Activated effector memory CD4-positive, alpha-beta T cell treated with Interleukin-2 at 50 U/mL for 16 hours (primary cell): ENCODE measurements at places on chromosomes 11 and 22.

DNA sequence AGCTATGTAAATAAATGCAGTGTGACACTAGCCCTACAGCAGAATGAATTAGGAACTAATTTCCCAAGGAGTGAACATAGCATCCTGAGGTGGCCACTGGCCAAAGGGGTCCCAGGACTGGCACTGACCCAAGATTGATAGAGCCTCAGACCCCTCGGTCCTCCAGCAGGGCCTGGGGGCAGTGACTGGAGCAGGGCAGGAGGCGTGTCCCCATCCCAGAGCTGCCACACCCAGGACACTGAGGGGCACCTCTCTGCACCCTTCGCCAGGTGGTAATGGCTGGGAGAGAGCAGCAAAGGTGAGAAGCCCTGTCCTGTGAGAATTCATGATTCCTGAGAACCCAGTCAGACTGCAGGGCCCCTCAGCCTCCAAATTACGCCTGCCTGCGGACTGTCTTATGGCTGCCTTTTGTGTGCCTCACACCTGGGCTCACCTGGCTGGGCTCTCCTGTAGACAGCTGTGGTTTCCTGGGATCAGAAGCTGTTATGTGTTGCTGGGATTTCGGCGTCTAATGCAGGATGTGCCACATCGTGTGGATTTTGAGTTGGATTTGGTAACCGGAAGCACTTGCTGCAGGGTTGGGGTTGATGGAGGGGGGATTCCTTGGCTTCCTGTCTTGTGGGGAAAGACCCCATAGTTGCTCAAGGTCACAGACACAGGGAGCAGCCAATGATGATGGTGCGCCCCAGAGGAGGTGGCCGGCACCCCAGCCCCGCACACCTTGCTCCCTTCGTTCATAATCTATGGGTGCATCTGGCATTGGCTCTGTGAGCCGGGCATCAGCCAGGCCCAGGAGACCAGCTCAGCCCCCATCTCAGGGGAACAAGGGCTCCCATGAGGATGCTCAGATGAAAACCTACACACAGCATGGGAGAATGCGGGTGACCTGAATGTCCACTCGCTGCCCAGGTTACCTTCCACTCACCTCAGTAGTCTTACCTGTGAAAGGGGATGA, 582.9 kb downstream of the BRD1 start:
- no peak for DNase-seq

DNA sequence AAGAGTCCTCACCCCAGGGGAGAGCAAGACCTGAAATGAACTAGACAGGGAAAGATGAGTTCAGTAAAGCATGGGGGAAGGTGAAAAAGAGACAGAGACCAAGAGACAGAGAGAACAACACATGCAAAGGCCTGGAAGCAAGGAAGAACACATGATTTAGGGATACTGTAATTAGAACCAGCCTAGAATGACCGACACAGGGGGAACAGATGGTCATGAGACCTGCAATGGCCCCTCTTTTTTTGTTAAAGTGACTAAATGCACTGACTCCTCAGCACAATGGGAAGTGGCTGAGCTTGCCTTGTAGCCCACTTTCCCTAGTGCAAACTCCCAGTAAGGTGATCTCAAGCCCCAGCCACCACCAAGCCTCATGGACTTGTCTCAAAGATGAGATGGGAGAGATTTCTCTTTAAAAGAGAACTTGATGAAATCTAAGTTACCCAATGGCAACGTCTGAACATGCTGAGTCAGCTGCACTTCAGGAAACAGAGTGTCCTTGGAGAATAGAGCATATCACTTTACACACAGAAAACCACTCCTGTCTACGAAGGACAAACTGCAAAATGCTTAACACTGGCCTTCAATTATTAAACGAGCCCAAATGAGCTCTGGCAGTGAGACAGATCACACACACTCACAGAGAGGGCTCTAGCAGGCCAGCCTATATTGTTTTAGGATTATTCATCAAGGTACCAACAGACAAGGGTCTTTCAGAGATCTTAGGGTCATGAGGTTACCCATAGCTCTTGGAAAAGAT, 91.0 kb downstream of the SERGEF start:
- DNase-seq = no peak

DNA sequence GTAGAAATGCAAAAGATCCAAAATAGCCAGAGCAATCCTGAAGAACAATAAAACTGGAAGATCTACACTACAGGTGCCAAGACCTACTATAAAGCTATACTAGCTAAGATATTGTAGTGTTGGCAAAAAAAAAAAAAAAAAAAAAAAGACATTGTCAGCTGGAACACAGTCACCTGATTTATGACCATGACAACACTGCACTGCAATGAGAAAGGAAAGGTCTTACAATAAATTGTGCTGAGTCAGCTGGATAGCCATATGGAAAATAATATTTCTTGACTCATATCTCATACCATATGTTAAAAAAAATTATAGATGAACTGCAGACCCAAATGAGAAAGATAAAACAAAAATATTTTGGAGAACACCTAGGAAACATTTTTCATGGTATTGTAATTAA, 3.1 kb upstream of the PANX3 start:
- no peak for DNase-seq

DNA sequence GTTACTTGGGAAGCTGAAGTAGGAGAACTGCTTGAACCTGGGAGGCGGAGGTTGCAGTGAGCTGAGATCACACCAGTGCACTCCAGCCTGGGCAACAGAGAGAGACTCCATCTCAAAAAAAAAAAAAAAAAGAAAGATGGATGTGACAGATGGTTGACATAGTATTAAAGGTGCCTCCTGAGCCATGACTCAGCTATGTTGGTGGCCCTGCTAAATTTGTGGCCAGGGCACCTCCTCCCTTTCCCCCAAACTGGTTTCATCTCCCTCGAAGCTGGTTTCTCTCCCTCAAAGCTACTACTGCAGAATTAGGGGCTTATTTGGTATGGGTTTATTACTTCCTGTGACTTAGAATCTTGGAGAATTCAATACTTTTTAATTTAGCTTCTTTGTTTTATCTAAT, 31.5 kb downstream of the SDHD start:
- DNase-seq = no peak

GRCh38 chr11:93741882-93742226, 382 bp downstream of the C11orf54 start:
- DNase-seq = no peak

DNA sequence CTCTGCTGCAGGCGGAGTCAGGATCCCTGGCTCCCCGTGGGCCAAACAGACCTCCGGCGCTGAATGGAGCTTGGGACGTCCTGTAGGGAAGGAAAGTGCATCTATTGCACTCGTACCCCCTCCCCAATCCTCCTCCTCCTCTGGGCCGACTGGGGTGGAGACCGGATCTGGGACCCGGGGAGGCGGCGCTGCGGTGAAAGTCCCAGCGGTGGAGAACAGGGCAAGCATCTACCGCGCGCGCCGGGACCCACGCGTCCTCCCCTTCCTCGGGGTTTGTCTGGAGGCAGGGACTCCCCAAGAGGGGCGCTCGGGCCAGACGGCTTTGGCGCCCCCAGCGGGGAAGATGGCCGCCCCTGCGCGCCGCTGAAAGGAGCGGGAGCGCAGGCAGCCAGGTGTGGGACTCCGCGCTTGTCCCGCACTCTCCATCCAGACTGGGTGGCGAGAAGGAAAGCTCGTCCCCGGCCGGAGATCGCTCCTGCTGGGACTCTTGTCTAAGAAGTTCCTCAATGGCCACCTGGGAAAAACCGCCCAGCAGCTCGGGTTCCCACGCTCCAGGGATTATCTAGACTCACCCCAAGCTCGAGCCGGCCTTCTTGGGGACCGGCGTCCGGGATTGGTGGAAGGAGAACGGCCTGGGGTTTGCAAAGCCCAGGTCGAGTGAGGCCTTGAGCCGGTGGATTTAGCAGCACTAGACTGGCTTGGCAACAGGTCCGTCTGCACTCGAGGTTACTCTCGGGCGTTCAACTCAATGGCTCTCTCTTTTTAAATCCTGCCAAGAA, 718 bp downstream of the FADS2 start:
- no peak for DNase-seq

- no peak for DNase-seq
Observed at GRCh38 chr22:37443086-37443485, 15.8 kb upstream of the ELFN2 start.
